ENCODE measurements at places on chromosomes 13 and 19.

- no peaks in the 10 kb centered on the region for H3K36me3 ChIP-seq
- H3K4me1 ChIP-seq = no peaks in the 10 kb centered on the region
- H3K27ac ChIP-seq = no peak overlapping the region
- no peak overlapping the region for H3K4me3 ChIP-seq
- no peaks in the 10 kb centered on the region for H3K27me3 ChIP-seq
Measured at GRCh38 chr19:16764280-16764679, 44.6 kb downstream of the NWD1 start.

DNA sequence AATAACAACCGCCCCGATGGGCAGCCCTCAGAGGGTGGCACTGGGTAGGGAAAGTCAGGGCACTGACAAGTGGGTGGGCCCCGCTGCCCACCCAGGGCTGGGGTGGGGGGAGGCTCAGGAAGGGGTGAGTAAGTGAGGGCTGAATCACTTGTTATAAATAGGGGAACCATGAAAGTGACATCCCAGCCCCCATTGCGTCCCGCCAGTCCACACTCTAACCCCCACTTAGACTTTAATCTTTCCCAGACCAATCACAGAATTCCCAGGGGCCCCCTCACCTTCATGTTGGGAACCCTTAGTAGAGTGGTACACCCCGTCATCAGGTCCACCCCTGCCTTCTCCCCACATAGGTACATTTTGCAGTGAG is 37.0 kb upstream of the NANOS3 start:
- peaks cover 4% of the 10 kb centered on the region for H3K36me3 ChIP-seq
- DNase-seq = no peak
- peak overlapping the region; percentile 98 for H3K27ac ChIP-seq

DNA sequence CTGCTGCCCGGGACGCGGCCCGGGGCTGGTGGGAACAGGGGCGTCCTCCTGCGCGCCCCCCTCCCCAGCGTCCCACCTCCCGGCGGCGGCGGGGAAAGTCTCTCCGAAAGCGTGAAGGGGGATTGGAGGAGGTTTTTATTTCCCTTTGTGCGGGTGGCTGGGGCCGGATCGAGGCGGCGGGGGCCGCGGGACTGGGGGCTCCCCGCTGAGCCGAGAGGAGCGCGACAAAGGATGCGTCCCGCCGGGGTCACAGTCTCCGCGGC is 132 bp downstream of the SHD start:
- DNase-seq = no peak
- no peaks in the 10 kb centered on the region for H3K4me1 ChIP-seq
- no peak overlapping the region for H3K4me3 ChIP-seq
- no peak overlapping the region for H3K27ac ChIP-seq
- peaks cover 3% of the 10 kb centered on the region for H3K27me3 ChIP-seq
- H3K36me3 ChIP-seq = no peaks in the 10 kb centered on the region

DNA sequence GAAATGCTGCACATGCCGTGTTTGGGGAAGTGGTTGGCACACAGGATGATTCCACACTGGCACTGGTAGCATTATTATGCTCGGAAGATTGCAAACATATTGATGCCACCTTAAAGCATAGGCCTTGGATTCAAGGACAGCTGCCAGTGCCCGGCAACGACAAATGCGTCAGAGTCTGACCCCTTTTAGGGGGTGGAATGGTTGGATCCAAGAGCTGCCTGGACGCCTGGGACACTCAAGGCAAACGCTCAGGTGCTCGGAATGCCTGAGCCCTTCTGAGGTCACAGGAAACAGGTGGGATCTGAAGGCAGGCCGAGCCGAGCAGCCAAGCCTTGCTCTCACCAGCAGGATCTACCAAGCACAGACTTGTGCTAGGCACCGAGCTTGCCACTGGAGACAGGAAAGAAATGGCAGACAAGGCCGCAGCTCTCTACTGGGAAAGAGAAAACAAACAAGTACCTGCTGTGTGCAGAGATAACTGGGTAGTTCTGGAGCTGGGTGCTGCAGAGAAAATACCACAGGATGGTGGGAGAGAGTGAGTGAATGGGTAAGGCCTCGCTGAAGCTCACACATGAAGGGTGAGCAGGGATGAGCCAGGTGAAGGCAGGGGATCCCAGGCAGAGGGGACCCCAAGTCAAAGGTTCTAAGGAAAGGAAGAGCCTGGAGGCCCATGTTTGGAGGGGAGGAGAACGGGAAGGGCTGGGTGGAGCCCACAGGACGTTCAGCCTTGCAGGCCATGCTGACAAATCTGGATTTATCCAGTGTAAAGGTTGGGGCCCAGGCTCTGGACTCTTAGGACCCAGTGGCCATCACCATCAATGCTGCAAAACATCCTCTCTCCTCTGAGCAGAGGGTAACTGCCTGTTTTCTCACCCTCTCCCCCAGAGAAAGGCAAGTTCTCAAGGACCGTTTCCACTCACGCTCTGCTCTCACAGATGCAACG is 9.2 kb downstream of the RANBP3 start:
- DNase-seq = no peak
- no peaks in the 10 kb centered on the region for H3K27me3 ChIP-seq
- H3K36me3 ChIP-seq = peaks cover 10% of the 10 kb centered on the region
- no peak overlapping the region for H3K4me3 ChIP-seq
- H3K27ac ChIP-seq = peak overlapping the region; percentile 43

DNA sequence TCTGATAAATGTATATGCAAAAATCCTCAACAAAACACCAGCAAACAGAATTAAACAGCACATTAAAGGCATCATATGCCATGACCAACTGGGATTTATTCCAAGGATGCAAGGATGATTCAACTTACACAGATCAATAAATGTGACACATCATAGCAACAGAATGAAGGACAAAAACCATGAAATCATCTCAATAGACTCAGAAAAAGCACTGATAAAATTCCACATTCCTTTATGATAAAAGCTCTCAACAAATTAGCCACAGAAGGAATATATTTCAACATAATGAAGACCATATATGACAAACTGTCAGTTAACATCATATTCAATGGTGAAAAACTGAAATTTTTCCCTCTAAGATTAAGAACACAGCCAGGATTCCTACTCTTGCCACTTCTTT is 691.6 kb downstream of the DIAPH3 start:
- no peak for DNase-seq
- no peaks in the 10 kb centered on the region for H3K27me3 ChIP-seq
- no peak overlapping the region for H3K4me3 ChIP-seq
- no peak overlapping the region for H3K27ac ChIP-seq

DNA sequence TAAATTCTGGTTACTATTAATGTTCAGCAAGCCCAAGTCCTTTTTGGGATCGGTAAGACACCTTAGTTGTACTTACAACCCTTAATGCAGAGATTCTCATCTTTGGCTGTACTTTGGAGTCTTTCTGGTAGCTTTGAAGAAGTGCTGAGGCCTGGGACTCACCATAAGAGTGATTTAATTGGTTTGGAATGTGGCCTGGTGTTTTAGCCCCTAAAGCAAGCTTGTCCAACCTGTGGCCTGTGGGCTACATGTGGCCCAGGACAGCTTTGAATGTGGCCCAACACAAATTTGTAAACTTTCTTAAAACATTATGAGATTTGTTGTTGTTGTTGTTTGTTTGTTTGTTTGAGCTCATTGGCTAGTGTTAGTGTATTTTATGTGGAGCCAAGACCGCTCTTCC is 215.3 kb downstream of the ZIC5 start:
- H3K4me1 ChIP-seq = no peaks in the 10 kb centered on the region
- no peak overlapping the region for H3K27ac ChIP-seq
- DNase-seq = no peak
- H3K36me3 ChIP-seq = no peaks in the 10 kb centered on the region
- H3K4me3 ChIP-seq = no peak overlapping the region
- no peaks in the 10 kb centered on the region for H3K27me3 ChIP-seq

DNA sequence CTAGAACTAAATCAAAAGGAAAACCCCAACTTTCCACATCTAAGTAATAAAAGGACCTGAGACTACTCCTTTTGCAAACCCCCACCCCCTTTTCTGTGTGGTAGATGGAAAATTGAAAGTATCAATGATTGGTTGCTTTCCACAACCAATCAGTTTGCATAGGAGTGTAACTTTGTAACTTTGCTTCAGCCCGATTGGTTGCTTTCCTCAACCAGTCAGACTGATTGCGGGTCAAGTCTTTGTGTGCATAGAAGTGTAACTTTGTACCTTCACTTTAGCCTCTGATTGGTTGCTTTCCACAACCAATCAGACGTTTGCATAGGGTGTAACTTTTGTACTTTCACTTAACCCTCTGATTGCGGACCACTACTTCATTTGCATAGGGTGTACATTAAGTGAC is 8.0 kb upstream of the B3GLCT start:
- no peaks in the 10 kb centered on the region for H3K4me1 ChIP-seq
- no peak overlapping the region for H3K27ac ChIP-seq
- no peak overlapping the region for H3K4me3 ChIP-seq
- DNase-seq = no peak
- no peaks in the 10 kb centered on the region for H3K27me3 ChIP-seq
